ENCODE measurements at places on chromosomes 11 and 22.

DNA sequence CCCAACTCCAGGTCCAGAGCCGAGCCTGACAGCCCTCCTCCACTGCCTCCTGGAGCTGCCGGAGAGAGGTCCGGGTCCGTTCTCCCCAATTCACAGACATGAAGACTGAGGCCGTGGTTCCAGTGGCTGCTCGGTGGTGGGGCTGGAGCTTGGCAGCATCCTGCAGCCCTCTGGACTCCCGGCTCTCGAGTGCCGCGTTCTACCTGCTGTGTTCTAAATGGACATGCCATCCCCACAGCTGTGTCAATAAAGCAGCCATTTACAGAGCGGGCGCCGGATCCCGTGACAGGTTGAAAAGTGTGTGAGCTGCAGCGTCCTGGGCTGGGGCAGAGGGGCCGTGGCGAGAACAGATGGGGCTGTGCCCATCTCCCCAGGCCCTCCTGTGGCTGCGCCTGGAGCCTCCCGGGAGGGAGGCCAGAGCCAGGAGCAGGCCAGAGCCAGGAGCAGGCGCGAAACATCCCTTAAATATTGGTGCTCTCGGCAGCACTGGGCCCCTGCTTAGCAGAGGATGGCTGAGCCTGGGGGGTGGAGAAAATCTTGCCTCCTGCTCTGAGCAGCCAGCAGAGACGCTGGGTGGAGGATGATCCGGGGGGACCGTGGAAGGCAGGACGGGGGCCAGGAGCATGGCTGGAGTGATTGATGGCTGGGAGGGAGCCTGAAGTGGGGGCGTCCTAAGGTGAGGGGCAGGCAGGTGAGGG, 46.2 kb downstream of the FLRT1 start:
- no peak for DNase-seq

DNA sequence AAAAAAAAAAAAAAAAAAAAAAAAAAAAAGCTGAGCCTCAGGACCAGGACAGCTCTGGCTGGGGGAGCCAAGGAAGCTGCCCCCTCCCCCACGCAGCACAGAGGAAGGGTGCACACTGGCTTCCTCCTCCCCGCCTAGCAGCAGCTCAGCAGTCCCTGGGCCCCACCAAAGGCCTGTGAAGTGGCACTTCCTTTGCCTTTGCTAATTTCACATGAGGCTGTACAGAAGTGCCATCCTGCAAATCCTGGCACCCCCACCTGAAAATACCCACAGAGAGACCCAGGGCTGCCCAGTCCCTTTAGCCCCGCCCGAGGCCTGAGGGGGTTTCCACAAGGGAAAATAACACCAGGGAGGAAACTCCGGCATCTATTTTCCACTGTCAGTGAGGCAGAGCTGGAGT, 3.9 kb downstream of the RHOG start:
- peak; percentile 36 for DNase-seq

DNA sequence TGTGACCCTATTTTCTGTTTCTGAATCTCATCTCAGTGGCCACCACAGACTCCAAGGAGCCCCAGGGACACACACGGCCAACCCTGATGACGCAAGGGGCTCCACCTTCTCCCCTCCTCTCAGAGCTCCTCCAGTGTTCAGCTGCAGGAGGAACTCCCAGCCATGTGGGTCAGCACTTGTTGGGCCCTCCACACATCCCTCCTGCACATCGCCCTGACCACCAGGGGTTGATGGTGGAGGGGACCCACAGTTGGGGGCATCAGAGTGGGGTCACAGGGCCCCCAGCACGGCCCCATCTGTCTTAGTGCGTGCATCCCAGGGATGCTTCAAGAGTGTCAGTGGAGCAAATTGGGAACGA, 499.6 kb downstream of the BRD1 start:
- no peak for DNase-seq

DNA sequence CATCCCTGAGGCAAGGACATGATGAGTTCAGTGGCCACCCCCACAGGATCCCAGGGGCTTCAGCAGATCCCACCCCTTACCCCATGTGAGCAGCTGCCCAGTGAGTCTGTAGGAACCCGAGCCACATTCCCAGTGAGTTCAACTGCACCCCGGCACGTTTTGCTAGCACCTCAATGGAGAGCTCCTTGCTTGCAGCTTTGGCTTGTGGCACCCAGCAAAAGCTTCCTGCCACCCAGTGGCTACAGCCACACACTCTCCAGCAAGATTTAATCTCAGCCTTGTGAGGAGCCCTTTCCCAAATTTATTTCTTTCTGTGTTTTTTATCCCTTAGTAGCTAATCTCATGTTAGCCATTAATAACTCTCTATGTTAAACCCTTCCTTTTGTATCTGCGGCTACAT, 4.0 kb downstream of the SAA1 start:
- no peak for DNase-seq

DNA sequence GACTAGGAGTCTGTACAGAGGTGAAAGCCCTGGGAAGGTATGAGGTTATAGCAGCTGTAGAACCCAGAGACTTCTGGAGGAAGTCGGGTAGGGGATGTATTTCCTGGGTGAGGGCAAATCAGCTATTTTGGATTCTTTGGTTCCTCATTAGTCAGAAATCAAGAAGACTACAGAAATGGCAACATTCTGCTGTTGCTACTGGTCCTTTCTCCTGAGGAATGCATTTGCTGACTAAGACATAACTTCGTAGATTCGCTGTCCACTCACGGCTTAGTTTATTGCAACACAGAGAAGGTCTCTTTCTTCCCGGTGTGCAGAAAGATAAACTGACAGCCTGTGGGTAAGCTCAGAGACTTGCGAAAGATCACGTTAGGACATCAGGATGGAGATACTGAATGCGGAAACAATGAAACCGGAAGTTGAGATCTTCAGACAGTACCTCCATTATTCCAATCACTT, 25.3 kb upstream of the SESN3 start:
- DNase-seq: no peak

DNA sequence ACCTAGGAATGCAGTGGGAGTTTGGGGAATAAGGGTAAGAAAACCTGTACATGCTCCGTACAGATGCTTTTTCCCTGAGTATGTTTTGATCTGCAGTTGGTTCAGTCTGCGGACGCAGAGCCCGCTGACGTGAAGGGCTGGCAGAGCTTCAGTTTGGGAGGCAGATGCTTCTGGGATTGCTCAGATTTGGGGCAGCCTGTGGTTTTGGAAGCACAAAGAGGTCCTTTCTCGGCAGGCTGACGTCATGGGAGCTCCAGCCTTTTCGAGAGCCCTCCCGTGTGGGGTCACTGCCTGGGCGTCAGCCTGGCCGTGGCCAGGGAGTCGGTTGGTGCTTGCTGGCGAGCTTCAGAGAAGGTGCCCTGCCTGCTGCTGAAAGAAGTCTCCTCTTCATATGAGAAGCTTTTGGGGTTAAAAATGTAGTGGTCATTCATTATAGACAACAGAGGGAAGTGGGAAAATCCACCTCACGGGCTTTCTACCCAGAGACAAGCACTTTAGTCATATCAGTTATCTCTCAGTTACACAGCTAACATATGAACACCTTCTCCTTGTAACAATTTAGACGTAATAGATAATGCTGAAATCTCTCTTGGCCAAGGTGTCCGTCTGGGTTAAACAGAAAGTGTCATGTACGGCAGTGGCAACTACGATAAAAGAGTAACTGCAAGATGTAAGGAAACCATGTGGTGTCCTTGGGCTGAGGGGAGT, 26.8 kb downstream of the TPCN2 start:
- DNase-seq: peak; percentile 75

GRCh38 chr11:11125618-11126017, 227.4 kb downstream of the CSNK2A3 start:
- DNase-seq: no peak

GRCh38 chr22:23095733-23096342, 25.5 kb downstream of the GNAZ start:
- no peak for DNase-seq

GRCh38 chr11:73194034-73194507, 24.0 kb upstream of the P2RY2 start:
- no peak for DNase-seq

DNA sequence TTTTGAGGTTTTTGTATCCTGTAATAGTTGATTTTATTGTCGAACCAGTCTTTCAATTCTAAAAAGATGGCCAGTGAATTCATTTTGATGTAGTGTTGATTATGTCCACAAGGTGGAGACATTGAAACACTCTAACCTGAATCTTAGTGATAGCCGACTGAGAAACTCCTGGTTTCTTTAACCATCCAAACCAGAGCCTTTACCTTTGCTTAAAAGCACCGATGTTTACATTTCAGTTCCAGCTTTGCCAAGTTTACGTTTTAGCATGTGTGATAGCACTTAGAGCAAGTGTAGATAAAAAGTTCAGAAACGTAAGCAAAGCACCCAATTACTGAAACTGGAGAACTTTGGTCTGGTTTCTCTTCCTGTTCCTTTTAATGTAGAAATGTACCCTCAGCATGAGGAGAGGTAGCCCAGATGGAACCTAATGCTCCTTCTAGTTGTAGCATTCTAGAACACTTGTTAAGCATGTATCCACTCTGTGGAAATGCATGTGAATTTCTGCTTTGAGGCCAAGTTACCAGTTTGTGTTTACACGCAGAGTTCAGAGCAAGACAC, 208.6 kb downstream of the DBX1 start:
- DNase-seq: peak; percentile 10

DNA sequence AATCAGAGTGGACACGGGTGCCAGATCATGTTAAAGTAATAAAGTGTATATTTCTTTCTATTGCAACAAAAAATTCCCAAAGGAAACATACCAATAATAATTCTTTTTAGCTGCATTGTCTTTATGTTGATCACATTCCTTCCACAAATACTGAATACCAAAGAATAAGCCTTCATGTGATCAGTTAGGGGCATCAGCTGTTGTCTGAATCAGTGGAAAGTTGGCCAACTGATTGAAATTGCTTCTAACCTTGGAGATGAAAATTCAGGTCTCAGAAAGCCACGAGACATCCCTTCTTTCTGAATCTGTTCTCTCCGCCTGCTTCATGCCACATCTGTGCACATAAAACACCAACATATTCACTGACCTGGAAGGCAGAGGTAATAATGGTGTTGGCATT, 785.2 kb downstream of the KCNA4 start:
- no peak for DNase-seq

- DNase-seq: no peak
Observed at GRCh38 chr11:64090806-64091516, 55.2 kb downstream of the FLRT1 start.

DNA sequence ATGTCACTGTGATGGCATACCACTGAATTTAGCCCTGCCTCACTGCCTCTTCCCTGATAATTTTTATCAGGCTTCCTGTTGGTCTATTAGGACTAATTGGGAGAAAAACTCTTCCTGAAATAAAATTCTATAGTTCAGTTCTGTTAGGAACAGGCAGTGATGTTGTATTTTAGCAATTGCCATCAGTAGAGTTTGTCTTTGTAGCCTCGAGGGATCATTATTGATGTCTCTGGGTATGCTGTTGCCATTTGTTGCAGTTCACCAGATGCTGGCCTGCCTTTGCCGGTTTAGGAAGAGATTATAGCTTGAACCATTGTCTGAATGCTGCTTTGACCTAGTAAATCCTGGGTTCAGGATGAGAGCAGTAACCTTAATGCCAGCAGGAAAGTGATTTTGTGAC, 41.0 kb downstream of the KDM2A start:
- DNase-seq: no peak

DNA sequence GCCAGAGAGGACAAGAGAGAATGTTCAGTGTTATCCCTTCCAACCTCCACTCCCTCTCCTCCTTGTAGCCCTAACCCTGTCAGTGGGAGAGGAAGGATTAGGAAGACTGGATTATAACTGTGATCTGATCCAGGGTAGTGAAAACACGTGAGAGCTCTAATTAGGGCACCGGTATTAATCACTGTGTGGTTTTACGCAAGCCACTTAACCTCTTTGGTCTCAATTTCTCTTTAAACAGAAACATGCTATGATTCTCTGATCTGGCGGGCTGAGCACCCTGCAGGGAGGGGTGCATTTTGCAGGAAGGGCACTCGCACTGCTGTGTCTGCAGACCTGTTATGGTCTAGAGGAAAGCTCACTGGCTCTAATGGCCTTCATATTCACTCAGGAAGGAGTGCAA, 11.5 kb downstream of the RPL27A start:
- DNase-seq: no peak

DNA sequence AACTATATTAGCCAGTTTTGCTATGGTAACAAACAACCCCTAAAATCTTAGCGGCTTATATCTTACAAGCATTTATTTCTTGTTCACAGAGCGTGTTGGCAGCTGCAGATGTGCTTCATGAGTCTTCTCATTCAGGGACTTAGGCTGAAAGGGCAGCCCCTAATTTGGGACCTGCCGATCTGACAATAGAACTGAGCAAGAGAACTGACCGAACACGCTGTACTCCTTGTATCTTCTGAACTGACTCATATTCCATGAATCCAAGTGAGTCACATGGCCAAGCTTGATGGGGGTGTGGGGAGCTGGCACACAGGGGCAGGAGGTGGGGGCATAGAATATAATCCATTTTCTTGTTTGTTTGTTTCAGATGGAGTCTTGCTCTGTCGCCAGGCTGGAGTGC, 481.7 kb upstream of the CADM1 start:
- no peak for DNase-seq

- no peak for DNase-seq
Observed at GRCh38 chr22:49767355-49768062, 60.2 kb downstream of the BRD1 start.

- DNase-seq: no peak
Observed at GRCh38 chr22:19929586-19930550, 11.7 kb upstream of the COMT start.

DNA sequence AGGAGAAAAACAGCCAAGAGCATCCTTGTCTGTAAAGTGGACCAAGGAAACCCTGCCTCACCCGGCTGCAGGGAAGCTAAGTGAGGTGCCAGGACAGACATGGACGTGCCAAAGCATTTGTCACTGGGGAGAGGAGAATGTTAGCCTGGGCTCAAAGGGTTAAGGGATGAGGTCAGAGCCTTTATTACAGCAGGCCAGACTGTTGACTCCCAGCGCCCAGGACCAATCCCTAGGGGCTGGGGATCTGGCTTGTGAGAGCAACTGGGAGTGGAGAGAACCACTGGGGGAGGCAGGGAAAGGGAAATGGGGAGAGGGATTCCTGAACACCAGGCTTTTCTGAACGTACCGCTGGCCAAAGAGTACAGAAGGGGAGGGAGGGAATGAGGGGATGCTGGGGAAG, 2.6 kb downstream of the CHRM1 start:
- DNase-seq: no peak

DNA sequence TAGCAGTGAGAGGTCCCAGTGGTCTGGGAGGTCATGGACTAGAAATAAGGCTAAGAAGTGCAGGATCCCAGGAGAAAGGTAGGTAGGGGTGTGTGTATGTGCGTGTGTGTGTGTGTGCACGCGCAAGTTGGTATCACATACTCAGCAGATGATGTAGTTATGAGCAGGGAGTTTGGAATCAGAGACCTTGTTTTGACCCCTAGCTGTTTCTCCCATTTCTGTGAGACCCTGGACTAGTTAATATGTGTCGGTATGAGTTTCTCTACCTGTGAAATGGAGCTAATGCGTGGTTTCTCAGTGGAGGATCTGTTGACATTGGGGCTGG, 1.3 kb downstream of the SERPING1 start:
- no peak for DNase-seq
